ENCODE measurements at places on chromosomes 12 and 14.
A peak's percentile ranks its signal among the peaks of the same experiment; 100 is the strongest.

DNA sequence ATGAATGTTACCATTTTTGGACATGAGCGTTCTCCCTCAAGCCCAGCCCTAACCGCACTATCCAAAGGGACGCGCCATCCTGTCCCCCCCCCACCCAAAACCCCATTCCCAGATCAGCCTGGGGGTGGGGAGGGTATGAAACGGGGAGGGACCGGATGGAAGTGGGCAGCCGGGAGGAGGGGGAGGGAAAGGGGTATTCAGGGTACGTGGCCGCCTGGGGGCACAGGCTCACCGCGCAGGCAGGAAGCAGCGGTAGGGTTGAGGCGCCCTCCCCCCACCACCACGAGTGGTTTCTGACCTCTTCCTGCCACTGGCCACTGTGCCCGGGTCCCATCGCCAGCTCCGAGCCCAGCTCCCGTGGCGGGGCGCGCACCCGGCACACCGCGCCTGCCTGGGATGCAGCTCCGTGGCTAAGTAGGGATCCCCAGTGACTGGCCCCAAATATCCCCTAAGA is 1.4 kb downstream of the ACTN1 start:
- DNase-seq: no peak

DNA sequence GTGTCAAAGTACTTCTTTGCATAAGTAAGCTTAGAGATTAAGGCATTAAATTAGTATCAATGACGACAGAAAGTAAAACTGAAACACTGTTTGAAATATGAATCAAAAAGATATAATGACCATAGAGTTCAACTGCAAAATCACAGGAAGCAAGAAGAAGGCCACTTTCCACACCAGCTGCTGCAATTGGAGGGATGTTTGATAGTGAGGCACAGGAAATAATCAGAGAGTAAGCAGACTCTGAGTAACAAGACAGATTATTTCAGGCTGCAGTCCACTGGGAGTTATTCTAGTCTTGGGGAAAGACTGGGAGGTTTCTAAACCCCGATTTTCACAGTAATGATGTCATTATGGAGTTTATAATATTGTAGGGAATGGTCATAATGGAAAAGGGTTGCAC is 12.9 kb downstream of the MDGA2 start:
- DNase-seq: no peak

GRCh38 chr12:116157845-116158267 is 119.6 kb downstream of the MED13L start:
- DNase-seq: peak; percentile 31

DNA sequence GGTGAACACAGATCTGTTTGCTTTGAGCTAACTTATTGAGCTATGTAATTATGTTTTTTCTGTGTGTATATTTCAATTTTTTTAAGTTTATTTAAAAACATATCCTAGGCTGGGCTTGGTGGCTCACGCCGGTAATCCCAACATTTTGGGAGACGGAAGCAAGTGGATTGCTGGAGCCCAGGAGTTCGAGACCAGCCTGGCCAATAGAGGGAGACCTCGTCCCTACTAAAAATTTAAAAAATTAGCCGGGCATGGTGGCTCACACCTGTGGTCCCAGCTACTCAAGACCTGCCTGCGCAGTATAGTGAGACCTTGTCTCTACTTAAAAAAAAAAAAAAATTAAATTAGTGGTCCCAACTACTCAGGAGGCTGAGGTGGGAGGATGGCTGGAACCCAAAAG is 16.2 kb upstream of the RNASE1 start:
- no peak for DNase-seq

GRCh38 chr14:68814238-68814538 is 21.3 kb upstream of the ZFP36L1 start:
- no peak for DNase-seq

- no peak for DNase-seq
These were observed 47.9 kb downstream of the VCPKMT start for GRCh38 chr14:50068496-50068895.

DNA sequence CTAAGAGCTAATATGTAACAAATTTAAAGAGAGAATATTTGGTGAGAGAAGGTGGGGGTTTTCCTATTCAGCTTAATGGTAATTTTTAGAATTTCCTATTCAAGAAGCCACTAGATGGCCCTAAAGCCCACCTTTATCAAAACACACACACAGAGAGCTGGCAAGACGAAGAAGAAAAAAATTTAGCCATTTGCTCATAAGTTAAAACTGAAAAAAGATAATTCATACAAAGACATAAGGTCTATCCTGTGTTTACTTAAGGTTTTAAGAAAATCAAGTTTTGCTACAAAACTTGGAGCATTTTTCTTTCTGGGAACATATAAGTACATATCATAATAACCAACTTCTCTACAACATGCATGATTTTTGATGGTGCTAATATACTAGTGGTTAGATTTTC is 46.8 kb upstream of the PCED1B start:
- DNase-seq: peak; percentile 2

GRCh38 chr12:15526033-15526432 is 203.7 kb downstream of the PTPRO start:
- no peak for DNase-seq

DNA sequence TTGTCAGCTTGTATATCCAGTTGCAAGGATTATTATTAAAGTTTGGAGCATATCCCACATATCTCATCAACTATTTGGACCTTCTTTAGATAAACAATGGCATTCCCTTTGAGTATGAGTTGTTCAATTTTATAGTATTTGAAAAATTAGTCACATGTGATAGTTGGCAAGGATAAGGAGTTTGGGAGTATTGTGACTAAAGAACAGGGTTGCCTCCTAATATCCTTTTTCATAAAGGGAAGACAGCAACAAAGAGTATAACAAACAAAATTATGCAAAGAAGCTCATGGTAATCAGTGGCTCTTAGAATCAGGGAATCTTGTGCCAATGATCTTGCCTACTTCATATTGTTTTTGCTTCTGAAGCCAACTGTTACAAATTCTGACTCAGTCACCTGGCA is 31.2 kb upstream of the KCNH5 start:
- no peak for DNase-seq

DNA sequence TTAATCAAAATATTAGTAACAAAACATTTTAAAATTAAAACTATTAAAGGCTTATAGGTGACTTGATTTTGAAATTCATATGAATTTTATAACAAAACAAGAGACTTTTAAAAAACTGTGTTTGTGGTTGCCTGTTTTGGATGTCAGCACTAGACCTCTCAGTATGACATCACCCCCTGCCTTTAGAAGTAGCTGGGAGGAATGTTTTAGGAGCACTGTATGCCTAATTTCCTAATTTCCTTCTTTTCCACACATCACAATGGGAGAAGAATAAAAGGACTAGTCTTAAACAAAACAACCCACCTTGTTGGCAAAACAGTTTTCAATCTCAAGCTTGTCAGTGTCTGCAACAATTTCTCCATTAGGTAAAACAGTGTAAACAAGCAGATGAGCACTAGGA is 48.1 kb upstream of the PZP start:
- DNase-seq: no peak
